ENCODE measurements at places on chromosomes 5 and 9.

GRCh38 chr5:130601-131131 is 38.7 kb downstream of the PLEKHG4B start:
- DNase-seq = no peak

GRCh38 chr5:139690803-139691629 is 42.9 kb downstream of the CXXC5 start:
- no peak for DNase-seq

DNA sequence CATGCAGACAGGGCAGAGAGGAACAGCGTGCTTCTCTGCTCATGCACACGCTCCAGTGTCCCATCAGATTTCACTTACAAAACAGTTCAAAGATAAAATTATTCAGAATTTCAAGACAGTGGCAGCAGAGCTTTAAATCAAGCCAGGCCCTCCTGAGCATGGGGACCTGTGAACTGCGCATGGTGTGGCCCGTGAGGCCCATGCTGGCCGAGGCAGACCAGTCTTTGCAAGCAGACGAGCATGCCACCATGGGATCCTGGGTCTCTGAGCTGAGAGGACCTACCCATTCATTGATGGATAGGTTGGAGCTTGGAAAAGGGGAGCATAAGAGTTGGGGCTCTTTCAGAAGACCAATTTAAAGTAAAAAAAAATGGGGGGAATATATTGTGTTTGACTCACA is 35.0 kb upstream of the SAP30L start:
- DNase-seq = no peak

DNA sequence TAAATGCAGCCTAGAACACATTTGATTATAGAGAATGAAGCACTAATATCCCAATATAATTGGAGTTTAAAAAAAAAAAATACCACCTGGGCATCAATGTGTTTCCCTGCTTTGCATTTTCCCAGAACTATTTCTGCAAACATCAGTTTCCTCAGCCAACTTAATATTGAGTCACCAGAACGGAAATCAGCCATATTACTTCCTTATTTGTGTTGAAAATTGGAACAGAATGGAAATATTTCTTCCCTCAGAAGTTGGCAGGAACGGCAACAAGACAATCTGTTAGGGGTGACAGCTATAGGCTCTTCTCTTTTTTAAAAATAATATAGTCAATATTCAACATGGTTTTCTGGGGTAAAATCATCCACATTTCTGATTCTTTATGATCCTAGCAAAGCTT is 4.0 kb downstream of the MFAP3 start:
- no peak for DNase-seq

- DNase-seq = no peak
Measured at GRCh38 chr9:136169495-136169894, 35.4 kb downstream of the LHX3 start.

DNA sequence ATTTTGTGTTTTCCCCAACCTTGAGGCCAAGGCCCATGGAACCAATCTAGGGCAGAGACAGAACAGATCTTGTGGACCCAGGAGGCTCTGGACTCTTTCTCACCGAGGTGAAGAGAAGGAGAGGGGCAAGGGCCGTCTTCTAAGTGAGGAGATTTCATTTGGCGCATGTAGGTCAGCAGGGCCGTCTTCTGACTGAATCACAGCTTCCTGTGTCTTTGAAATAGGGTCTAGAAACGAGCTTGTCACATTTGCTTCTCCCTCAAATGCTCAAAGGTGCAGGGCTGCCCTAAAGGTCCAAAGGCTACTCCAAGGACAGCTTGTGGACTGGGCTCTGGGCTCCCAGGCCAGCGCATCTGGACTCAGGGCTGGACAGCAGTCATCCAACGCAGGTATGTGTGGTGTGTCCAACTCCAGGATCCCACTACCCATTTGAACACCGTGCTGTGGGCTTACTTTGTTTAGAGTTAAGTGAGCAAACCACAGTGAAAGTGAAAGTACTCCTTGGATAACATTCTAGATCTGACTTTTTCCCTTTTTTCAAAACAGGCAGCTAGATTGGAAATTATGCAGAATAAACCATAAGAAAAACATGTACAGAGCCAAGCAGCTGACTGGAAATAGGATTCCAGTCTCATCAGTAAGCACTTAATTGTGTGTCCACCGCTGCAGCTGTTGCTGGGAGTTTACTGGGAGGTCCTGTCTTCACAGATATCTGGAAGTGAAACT is 357.0 kb downstream of the GADD45G start:
- DNase-seq = no peak

- no peak for DNase-seq
Measured at GRCh38 chr5:111820072-111820471, 63.1 kb upstream of the NREP start.

DNA sequence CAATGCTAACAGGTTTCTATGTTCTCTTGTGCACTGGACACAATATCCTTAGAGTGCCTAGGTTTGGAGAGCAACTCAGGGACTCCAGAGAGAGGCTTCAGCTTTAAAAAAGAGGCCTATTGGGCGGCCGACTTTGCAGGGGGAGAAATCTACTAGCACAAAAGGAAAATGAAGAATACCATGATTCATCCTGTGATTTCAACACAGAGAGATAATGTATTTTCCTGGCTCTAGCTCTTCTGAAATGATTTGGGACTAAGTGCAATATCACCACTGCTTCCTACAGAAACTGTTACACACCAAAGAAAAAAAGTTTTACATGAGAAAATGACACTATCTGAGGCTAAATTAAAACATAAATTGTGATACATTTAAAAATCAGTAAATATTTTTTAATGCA is 146.1 kb upstream of the TSLP start:
- no peak for DNase-seq

- no peak for DNase-seq
Measured at GRCh38 chr9:125703662-125704061, 3.3 kb downstream of the MAPKAP1 start.

GRCh38 chr9:124790301-124790700 is 13.4 kb downstream of the OLFML2A start:
- no peak for DNase-seq

DNA sequence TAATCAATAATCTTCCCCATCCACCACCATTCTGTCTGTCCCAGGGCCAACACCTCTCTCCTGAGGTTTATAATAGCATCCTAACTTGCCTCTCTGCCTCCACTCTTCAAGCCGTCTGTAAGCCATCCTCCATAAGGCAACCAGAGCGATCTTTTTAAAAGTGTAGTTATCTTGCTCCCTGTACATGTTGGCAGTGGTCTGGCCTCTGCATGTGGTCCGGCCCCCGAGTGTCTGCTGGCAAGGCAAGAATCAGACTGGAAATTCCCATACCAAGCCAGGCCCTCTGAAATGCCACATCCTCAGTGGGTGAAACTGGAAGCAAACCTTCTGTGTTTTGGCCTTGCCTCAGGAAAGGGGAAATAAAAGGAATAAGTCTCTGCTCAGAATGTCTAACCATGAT is 17.0 kb downstream of the TTLL11 start:
- no peak for DNase-seq

GRCh38 chr9:34558919-34559623 is 30.5 kb downstream of the CNTFR start:
- no peak for DNase-seq

DNA sequence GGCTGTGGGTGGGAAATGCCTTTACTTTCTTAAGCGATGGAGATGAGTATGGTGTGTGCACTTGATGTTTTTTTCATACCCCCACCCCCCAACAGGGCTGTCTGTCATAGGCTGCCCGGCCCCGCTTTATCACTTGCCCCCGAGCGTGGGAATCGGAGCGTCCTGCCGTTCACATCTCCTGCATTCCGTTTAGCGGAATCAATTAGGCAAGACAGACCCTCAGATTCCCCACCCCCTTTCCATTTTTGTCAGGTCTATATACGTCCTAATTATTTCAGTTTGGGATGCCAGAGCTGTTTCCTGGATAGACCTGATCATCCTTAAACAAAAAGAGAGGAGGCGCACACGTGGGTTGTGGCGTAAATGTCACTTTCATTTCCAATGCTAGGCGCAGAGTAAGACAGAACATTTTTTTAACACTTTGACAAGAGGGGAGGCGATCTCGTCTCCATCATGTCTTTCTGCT is 217.2 kb downstream of the MEF2C start:
- no peak for DNase-seq

GRCh38 chr9:130660683-130661450 is 3.5 kb upstream of the PRDM12 start:
- DNase-seq = no peak

- DNase-seq = no peak
Measured at GRCh38 chr5:98519571-98519970, 253.9 kb upstream of the RGMB start.

DNA sequence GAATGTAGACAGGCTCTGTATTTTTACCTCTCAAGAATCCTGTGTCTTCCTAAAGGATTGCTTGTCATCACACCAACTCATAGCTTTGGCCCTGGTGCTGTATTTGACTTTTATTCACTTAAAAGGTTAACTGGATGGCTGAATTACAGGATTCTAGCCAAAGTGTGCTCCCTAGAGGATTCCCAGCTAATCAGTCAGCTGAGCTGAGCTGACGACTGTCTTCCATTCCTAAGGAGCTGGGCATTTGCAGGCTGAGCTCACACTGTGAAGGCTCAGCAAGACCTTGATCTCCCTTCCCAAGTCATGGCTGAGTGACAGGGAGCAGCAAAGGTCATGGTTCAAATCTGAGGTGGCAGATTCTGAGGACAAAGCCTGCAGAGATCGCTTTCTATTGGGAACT is 59.0 kb upstream of the PALM2AKAP2 start:
- no peak for DNase-seq

DNA sequence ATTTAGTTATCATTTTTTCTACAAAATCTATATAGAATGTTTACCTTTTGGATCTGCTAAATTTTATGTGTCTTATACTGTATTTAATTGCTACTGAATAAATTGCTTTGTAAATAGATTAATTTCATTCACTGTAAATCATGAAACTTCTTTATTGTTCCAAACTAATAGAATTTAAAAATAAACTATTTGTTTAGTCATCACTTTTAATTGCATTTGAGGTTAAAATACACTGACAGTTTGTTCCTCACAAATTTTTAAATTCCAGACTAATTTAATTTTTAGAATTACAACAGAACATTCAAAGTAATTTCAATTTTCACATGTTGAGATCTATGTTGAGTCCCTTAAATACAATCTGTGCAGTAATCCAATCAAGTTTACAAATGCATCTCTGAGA is 1633.2 kb upstream of the NUDT12 start:
- DNase-seq = no peak

GRCh38 chr9:131031642-131032005 is 22.6 kb downstream of the LAMC3 start:
- DNase-seq = no peak

DNA sequence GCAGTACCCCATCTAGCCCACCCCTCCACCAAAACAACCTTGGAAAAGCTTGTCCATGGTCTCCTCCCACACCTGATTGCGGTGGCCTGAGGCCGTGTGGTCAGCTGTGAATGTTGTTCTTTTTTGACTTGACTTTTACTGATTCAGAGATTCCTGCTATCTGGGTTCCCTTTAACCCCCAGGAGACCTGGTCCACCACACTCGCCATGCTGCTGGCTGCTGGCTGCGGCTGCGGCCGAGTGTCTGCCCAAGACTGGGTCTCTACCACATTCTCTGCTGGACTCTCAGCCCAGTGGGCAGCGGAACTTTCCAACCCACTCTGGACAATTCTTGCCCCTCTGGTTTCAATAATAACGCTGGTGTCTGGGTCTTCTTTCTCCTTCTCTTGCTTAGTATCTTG is 28.4 kb downstream of the FGF1 start:
- DNase-seq = no peak

GRCh38 chr5:60333005-60333571 is 366.9 kb downstream of the DEPDC1B start:
- no peak for DNase-seq

- DNase-seq = no peak
Measured at GRCh38 chr5:54867310-54867944, 118.0 kb downstream of the ESM1 start.

GRCh38 chr5:135930949-135931295 is 23.9 kb downstream of the LECT2 start:
- no peak for DNase-seq

DNA sequence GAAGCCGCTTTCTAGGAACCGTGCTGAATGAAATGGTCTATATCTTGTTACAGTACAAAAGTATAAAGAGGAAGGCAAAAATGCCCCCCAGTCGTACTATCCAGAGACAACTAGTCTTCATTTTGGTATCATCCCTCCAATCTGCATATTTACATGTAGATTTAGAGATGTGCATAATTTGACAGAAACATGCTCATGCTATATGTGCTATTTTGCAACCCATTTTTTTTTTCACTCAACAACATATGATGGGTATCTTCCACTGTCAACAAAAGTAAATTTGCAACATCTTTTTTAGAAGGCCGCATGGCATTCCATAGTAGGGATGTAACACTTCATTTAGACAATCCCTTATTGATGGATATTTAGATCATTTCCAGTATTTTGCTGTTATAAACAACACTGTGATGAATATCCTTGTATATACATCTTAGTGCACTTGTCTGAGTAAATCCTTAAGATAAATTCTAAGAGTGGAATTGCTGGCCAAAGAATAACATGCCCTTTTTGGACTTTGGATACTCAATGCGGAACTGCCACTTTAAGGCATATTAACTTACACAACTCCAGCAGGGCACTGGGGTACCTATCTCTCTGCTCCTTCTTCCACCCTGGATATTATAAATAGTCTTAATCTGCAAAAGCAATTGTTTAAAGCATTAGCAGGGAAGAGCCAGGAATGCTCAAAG is 71.1 kb upstream of the SH3PXD2B start:
- DNase-seq = no peak

DNA sequence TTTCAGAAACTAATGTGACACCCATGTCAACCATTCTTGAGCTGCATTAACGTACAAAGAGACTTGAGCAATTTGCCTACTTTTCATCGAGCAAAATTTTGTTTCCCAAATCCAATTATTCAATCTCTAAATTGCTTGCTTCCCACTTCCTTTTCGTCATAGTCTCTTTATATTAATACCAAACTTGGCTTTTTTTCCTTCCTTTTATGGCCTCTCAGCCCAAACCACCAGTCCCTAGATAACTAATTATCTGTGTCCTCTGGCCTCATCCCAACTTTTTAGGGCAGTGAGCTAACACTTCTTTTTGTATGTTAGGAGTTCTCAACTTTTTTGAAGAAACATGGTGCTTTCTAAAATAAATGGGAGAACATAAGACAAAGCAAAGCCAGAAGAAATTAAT is 155.5 kb upstream of the S1PR3 start:
- DNase-seq = no peak

GRCh38 chr5:171606414-171607024 is 179.1 kb upstream of the SMIM23 start:
- DNase-seq = no peak

- DNase-seq = no peak
Measured at GRCh38 chr5:104299998-104300706, 737.6 kb upstream of the NUDT12 start.

GRCh38 chr9:37650873-37651768 is at the start of gene FRMPD1:
TSS of gene FRMPD1 (plus strand) at chr9:37650954. CDS start at chr9:37692642, 41,688 bp downstream.
- DNase-seq = peak; percentile 35
